ENCODE measurements at places on chromosomes 5 and 9. TPM values are rescaled to one million over a fixed set of nuclear protein-coding genes. Genes with fewer than 3 reads are reported as not detected.

The SLC6A7 gene
- total RNA-seq: not detected

The SLC23A1 gene
- total RNA-seq: 4.2 TPM

The GPX8 gene
- not detected for total RNA-seq

The REEP2 gene
- 11.1 TPM for total RNA-seq

The TEK gene
- total RNA-seq: not detected

The SPINK7 gene
- not detected for total RNA-seq

The VCAN gene
- total RNA-seq: not detected

The INIP gene
- total RNA-seq: 36.6 TPM

The TBC1D13 gene
- total RNA-seq: 24.2 TPM

The GPR151 gene
- total RNA-seq: not detected

The IL4 gene
- 21.6 TPM for total RNA-seq

The CYLC2 gene
- not detected for total RNA-seq

The NINJ1 gene
- total RNA-seq: 114 TPM

The CNTFR gene
- not detected for total RNA-seq
